CD4-positive, alpha-beta T cell treated with Interleukin-15 for 4 hours (primary cell): ENCODE measurements at places on chromosomes 16 and 17.
A peak's percentile ranks its signal among the peaks of the same experiment; 100 is the strongest.

GRCh38 chr16:9199311-9199710 lies 107.9 kb downstream of the HAPSTR1 start:
- no peak for DNase-seq

DNA sequence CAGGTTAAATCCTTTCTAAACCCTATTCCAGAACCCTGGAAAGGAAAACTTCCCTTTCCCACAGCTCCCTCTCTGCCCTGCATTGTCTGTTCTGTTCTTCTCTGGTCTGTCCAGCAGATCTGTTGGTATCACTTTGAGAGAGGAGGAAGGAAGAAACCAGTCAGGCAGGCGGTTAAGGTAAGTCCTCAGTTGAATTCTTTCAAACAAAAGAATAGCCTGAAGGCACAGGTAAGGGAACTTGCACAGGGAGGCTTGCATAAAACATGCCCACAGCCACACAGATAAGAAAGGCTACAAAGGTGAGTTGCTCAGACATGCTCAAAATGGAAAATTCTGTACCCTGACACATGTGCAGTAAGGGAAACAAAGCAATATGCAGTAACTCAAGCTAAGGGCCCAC lies 595.7 kb upstream of the CDH5 start:
- DNase-seq, result no peak

DNA sequence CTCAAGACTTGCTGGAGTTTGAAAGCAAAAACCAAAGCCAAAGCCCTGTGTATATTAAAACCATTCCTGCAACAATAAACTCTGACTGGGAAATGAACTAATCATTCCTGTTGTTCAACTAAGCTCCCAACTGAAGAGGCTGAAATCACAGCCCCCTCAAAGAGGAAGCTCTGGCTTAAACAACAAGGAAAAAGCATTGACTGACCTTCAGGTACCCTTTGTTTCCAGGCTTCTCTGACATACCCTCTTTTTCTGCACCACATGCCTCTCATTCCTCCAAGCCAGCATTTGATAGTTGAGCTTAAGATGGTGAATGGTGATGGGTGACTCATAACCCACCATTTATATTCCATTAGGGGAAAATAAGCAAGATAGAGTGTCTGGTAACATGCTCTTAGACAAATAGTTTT lies 470.9 kb upstream of the SOX9 start:
- DNase-seq, result no peak

GRCh38 chr17:6249732-6250131 lies 179.6 kb downstream of the WSCD1 start:
- DNase-seq, result no peak

GRCh38 chr16:50539822-50540710 lies 8.1 kb upstream of the NKD1 start:
- no peak for DNase-seq

DNA sequence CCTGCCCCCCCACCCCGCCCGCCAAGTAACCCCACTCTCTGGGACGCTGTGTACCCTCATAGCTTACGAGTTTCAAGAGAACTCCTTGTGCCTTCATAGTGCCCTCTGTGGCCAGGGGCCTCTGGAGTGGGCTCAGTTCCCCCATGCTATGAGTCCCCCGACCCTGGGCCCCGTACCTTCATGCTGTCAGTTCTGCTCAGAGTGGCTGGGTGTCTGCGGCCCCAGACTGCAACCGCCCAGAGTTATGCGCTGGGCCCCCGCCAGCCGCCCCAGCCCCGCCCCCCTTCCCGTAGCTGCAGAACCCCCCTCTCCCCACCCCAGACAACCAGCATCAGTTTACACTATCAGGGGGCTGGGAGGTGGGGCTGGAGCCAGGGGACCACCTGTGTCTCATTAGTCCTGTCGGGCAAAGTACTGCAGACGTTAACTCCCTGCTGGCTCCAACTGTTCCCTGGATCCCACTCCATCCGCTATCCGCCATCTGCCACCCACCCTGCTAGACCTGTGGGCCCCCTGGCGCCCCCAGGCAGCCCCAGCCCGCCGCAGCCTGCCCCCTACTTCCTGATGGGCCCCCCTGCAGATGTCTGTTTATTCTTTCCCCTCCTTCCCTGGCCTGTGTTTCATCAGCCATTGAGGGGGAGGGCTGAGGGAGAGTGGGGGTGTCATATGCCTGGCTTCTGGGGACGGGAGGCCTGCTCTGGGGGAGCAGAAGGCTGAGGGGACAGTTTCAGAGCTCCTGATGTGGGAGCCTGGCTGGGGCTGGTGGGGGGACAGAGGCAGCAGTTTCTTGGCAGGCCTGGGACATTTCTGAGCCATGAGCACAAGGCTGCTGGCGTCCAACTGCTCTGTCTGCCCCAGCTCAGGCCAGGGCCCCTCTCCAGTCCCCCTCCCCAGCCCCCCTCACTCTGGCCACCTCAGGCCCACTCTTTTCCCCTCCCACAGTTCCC lies at the start of gene MFAP4:
TSS of gene MFAP4 (minus strand) at position 217 of the 947 bp plus-strand sequence. CDS start at position 182, 35 bp downstream.
- DNase-seq, result no peak

GRCh38 chr17:38798614-38799500 lies 499 bp downstream of the PIP4K2B start:
- peak; percentile 45 for DNase-seq

DNA sequence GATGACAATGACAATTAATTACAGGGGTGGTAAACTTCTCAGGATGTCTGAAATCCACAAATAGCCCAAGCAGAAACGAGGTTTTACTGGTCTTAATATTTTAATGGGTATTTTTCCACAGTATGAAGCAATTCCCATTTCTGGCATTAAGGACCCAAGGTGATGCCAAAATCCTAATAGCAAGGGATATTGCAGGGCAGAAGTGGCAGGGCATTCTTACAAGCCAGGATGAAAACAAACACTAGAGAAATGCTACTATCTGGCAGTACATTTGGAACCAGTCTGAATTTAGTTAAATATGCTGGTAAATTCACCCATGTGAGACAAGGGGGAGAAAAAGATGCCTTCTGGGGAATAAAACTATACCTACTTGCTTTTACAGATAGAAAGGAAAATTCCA lies 45.2 kb downstream of the RND2 start:
- DNase-seq, result no peak

- DNase-seq, result no peak
Observed at GRCh38 chr17:47316311-47316710, 7.4 kb upstream of the EFCAB13 start.

GRCh38 chr16:72921620-72922019 lies 126.3 kb downstream of the ZFHX3 start:
- DNase-seq, result no peak

DNA sequence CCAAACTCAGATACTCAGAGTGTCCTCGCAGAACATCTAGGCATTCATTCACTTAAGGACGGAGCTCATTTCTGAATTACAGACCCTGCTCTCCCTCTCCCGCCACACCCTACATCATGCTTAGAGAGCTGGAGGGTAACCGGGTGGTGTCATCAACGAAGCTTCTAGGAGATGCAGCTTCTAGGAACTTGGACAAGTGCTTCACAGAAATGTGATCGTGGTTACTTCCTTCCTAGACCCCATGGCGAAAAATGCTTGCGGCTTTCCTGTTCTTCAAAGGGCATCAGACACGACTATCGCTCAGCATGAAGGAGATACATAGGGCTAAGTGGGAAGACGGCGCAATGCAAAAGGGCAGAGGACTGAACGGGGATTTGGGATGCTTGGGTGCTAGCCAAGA lies 126.8 kb downstream of the ZFHX3 start:
- DNase-seq, result peak; percentile 25
